ENCODE measurements at places on chromosomes 12 and 14. TPM values are rescaled to one million over a fixed set of nuclear protein-coding genes. Genes with fewer than 3 reads are reported as not detected.

The KERA gene
- not detected for total RNA-seq

The ASIC1 gene
- total RNA-seq, result 4.3 TPM

The CSRNP2 gene
- 15.6 TPM for total RNA-seq

The NCKAP5L gene
- total RNA-seq, result 15.7 TPM

The DHRS1 gene
- total RNA-seq, result 69.4 TPM

The ADCY4 gene
- total RNA-seq, result 0.49 TPM

The TOX4 gene
- total RNA-seq, result 51.4 TPM

The CLEC1B gene
- total RNA-seq, result not detected

The AICDA gene
- total RNA-seq, result not detected

The BMP4 gene
- total RNA-seq, result 8.6 TPM

The SDR9C7 gene
- 0.07 TPM for total RNA-seq

The HAL gene
- total RNA-seq, result 0.42 TPM

The RPL10L gene
- not detected for total RNA-seq

The TAS2R19 gene
- 0.49 TPM for total RNA-seq

The MMP19 gene
- total RNA-seq, result 5.2 TPM

The HCAR1 gene
- total RNA-seq, result not detected

The ENO2 gene
- 2.0 TPM for total RNA-seq

The REM2 gene
- total RNA-seq, result 0.14 TPM

The GNB3 gene
- 2.1 TPM for total RNA-seq

The AHNAK2 gene
- total RNA-seq, result 225 TPM

The FOXG1 gene
- total RNA-seq, result not detected

The ADSS1 gene
- total RNA-seq, result 1.2 TPM

The KCNC2 gene
- total RNA-seq, result not detected

The CLEC4D gene
- not detected for total RNA-seq

The RHOF gene
- 5.0 TPM for total RNA-seq

The CLEC1A gene
- total RNA-seq, result not detected

The ACADS gene
- 6.2 TPM for total RNA-seq

The CCDC175 gene
- total RNA-seq, result not detected

The PTGES3 gene
- 298 TPM for total RNA-seq

The SLCO1B1 gene
- total RNA-seq, result not detected

The MYF6 gene
- not detected for total RNA-seq

The FAM186B gene
- 0.32 TPM for total RNA-seq

The RBM19 gene
- 27.5 TPM for total RNA-seq

The VAMP1 gene
- total RNA-seq, result 1.8 TPM

The PCED1B gene
- total RNA-seq, result 4.8 TPM

The VPS33A gene
- 15.4 TPM for total RNA-seq

The LPAR5 gene
- 13.4 TPM for total RNA-seq

The UBR7 gene
- total RNA-seq, result 25.3 TPM

The CELA1 gene
- not detected for total RNA-seq

The ART4 gene
- not detected for total RNA-seq

The OTOGL gene
- not detected for total RNA-seq

The IGF1 gene
- total RNA-seq, result not detected

The FAM181A gene
- not detected for total RNA-seq

The CNTN1 gene
- total RNA-seq, result 74.6 TPM

The OTX2 gene
- total RNA-seq, result not detected

The FAM90A1 gene
- 0.41 TPM for total RNA-seq

The GLT1D1 gene
- total RNA-seq, result not detected

The MYO1A gene
- not detected for total RNA-seq

The P2RX2 gene
- total RNA-seq, result not detected

The DNAI7 gene
- 0.07 TPM for total RNA-seq
